ENCODE measurements at places on chromosomes 13 and 19.

DNA sequence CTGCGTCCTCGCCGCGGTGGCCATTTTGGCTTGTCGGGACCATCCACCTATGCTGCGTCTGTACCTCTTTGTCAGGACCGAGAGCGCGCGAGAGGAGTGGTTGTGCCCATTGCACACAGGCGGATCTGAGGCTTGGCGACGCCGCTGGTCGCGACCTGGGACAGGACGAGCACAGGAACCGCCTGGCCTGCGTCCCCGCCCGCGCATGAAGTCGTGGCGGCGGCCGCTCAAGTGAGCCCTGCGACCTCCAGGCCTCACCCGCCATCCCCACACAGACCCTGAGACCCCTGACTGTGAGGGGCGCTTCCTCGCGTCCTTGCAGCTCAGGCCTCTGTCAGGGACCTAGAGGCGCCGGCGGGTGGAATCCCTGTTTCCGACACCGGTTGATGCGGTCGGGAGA, 16.8 kb downstream of the ZNF586 start:
- DNase-seq, result no peak

- no peak for DNase-seq
Observed at GRCh38 chr19:8052464-8052859, at the start of gene CCL25. Gene CCL25, plus strand, starts transcription at chr19:8052760. Its CDS starts 290 bp downstream, at chr19:8053050.

DNA sequence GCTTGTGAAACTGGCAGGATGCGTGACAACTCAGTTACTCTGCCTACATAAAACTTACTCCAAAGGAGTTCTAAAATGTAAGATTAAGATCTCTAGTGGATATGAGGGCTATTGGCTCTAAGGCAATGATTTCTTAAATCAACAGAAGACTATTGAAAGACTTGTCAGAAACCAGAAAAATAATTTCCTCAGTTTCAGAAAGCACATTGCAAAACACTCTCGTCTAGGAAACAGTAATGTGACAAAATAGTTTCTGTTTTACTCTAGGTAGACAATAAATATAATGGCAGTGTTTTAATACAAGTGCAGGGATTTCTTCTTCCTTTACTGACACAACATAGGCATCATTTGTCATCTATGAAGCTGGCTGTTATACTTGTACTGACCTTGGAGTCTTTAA, 230.1 kb downstream of the KCTD12 start:
- no peak for DNase-seq

DNA sequence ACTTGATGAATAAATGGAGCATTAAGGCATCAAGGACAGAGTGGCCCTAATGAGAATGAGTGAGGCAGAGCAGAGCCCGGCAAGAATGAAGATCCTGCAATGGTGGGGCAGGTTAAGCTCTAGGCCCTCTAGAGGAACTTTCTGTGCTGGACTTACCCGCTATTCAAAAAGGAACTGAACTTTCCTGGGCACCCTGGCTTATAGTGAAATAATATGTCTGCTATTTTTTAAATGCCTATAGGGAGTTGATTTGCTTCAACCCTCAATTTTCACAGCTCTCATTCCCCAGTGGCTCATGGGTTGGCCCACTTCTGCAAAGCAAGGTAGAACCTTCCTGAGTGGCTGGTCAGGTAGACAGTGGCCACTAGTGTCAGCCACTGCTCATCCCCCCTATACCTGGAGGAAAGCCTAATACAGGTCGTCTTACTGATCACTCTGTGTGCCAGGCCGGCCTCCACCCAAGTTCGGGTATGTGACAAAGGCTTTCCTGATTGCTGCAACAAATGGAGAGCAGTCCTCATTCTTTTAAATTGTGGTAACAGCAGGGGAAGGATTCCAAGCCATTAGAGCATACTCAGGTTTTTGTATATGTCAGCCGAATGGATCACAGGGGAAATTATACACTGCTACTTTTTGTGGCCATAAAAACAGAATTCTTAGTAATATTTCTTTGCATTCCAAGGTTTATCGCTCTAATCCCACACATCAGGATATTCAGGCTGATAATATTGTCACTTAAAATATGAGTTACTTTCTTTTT, 103.0 kb downstream of the KL start:
- DNase-seq, result no peak

- DNase-seq, result no peak
Observed at GRCh38 chr19:39325778-39326665, 5.4 kb upstream of the LRFN1 start.

DNA sequence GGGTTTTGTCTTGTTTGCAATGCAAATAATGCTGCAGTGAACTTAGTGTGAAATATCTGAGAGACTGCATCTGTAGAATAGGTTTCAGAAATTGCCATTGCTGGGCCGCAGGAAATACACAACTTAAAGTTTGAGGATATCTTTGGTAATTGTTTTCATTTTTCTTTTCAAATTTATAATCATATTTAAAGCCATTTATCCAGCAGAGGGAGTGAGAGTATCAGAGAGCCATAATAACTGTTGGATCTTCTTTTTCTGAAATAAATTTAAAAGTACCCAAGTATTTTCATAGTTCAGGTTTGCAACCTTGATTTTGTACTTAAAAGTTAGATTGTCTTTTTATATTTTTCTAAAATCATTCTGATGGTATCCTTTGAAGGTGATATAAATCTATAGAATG, 99.4 kb downstream of the ZMYM2 start:
- DNase-seq, result no peak

DNA sequence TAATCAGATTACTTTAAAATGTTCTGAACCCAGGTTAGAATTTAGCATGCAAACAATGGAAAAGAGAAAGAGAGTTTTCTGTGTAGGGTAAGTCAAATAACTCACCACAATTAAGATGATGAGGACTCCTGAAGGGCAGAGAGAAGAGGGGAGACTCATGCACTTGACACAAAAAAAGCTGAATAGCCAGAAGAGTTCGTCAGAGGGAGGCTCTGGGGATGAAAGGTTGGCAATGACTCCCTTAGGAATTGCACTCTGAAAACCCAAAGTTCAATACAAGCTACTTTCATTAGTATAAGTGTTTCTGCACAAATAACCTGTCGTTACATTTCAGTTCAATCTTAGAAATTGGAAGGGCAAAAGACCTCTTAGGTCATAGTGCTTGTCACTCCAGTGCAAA, 434.4 kb upstream of the PCDH9 start:
- no peak for DNase-seq

DNA sequence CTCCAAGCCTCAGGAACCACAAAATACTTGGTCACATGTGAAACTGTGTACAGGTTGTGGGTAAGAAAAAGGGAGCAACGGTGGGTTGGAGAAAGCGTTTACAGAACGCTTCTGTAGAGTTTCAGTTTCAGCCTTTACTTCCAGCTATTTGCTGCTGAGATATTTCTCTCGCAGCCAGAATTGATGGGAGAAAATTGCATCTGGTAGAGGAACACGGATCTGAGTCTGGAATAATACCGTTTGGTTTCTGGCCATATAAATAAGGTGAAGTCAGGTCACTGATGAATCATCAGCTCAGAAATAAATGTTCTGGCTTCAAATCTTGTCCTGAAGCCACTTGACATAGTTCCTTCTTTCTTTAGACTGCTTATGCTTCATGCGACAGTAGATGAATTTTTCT, 20.3 kb upstream of the RFC3 start:
- DNase-seq, result no peak

DNA sequence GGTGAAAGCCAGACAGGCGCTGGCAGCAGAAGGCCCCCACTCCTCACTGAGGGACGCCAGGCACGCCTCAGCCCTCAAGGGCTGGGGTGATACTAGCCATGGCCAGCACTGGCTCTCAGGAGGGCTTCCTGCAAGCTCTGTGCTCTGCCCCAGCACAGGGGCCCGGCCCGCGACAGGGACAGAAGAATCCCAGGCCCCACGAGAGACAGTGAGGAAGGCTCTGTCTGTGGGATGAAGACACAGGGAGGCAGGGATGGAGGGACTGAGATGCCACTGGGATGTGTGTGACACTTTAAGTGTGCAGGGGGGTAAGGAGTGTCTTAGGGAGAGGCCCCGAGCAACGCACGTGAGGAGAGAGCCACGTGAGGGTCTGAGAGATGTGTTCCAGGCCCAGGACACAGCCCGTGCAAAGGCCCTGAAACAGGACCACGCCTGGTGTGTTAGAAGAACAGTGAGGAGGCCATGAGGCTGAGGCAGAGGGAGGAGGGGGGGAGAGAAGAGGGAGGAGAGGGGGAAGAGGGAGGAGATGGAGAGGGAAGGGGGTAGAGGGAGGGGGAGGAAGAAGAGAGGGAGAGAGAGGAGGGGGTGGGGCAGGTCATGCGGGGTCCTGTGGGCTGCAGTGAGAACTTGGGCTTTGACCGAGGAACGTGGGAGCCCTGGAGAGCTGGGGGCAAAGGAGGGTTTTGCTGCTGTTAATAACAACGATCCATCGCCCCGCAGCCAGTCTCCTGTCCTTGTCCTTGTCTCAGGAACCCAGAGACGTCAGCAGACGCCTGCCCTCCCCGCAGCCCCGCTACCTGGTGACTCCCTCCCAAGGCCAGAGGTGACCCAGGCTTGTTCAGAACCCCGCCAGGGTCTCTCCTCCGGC, 7.2 kb downstream of the RPL36 start:
- DNase-seq, result no peak

DNA sequence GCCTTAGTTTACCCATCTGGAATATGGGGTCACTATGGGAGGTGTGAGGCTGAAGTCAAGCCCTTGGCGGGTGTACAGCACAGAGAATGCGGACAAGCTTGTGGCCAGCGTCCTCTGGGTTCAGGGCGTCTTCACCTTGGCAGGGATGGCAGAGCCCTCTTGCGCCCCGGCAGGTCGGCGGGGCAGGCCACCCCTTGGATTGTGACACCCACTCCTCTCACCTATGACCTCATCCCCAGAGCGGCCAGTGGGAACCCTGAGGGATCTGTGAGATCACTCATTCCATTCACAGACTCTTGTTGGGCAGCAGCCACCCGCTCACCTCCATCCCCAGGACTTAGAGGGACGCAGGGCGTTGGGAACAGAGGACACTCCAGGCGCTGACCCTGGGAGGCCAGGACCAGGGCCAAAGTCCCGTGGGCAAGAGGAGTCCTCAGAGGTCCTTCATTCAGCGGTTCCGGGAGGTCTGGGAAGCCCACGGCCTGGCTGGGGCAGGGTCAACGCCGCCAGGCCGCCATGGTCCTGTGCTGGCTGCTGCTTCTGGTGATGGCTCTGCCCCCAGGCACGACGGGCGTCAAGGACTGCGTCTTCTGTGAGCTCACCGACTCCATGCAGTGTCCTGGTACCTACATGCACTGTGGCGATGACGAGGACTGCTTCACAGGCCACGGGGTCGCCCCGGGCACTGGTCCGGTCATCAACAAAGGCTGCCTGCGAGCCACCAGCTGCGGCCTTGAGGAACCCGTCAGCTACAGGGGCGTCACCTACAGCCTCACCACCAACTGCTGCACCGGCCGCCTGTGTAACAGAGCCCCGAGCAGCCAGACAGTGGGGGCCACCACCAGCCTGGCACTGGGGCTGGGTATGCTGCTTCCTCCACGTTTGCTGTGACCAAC, at the start of gene SPACA4:
TSS of gene SPACA4 (plus strand) at position 280 of the 896 bp plus-strand sequence. CDS start at position 517, 237 bp downstream.
- DNase-seq, result no peak

DNA sequence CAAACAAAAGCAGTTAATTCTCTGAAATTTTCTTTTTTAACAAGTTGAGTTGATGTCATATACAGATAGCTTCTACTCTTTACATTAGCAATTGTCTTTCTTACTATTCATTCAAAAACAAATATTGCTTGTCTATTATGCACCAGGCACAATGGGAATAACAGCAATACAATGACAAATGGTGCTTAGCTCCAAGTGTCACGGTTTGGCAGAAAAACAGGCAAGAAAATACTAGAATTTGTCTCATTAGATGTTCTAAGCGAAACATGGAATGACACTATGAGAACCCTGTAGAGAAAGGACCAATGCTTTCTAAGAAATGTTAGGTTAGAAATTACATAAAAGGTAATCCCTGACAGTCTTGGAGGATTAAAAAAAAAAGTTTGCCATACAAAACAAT, 187.6 kb downstream of the PCDH9 start:
- DNase-seq, result no peak

DNA sequence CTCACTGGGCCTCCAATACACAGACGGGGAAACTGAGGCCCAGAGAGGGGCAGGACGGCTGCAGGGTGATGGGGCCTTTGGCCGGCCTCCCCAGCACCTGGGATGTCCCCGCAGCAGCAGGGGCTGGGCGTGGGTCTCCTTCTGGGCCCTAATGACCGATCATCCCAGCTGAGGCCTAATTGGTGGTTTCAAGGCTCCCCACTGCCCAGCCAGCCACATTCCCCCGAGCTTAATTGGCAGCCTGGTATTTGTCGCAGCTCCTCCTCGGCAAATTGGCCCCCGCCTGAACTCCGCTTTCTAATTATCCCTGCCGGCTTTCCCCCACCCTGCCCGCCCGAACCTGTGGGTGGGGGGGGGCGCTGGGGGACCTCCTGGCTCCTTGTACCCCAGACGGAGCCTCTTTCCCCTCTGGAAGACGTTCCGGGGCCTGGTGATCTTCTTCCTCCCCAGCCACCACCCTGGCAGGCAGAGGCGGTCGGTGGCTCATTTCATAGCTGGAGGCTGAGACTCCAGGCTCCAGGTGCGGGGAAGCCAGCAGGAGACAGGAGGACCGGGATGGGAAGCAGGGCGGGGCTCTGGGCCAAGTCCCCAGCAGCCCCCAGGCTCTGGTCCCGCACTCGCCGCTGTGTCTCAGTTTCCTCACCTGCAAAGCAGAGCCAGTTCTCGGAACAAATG, 27.2 kb upstream of the WDR18 start:
- DNase-seq, result no peak

- DNase-seq, result no peak
Observed at GRCh38 chr13:84962849-84963248, 836.4 kb downstream of the SLITRK6 start.

DNA sequence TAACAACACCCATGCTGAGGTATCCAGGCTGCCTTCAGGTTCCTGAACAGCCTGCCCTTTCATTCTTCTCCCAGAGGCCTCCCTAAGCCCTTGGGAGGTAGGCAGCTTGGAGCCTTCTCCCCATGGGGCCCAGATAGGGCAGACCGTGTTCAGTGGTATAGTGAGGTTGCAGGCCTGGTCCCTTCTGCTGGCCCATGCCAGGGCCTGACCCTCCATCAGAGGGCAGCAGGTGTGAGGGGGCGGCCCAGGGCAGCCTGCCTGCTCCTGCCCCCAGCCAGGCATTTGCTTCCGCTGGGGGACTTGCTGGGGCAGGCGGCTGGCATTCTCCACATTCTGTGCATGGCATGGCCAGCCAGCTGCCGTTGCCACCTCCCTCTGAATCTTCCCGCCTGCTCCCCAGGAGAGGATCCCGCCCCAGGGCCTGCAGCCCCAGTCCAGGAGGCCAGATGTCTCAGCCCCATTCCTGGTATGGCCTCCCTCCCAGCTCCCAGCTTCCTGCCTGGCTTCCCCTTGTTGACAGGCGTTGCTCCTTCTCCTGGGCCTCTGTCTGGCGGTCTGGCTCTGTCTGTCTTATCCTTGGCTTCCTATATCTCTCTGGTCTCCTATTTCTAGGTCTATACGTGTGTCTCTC, 8.9 kb downstream of the CIC start:
- DNase-seq, result no peak

- no peak for DNase-seq
Observed at GRCh38 chr19:46357846-46358583, 11.1 kb downstream of the PPP5C start.

- DNase-seq, result no peak
Observed at GRCh38 chr19:31772915-31773314, 423.7 kb upstream of the TSHZ3 start.

All from NCI-H1105 treated with DMSO at 0.1 percent for 48 hours (cell line).